ENCODE measurements at places on chromosomes 6 and 20.

GRCh38 chr6:164106345-164106769 lies 691.8 kb downstream of the QKI start:
- no peak for DNase-seq

GRCh38 chr6:34484391-34484790 lies 18.5 kb downstream of the PACSIN1 start:
- DNase-seq = no peak

- DNase-seq = no peak
These were observed 42.5 kb downstream of the CD109 start for GRCh38 chr6:73738367-73739028.

GRCh38 chr6:49555951-49556350 lies 5.5 kb downstream of the C6orf141 start:
- no peak for DNase-seq

DNA sequence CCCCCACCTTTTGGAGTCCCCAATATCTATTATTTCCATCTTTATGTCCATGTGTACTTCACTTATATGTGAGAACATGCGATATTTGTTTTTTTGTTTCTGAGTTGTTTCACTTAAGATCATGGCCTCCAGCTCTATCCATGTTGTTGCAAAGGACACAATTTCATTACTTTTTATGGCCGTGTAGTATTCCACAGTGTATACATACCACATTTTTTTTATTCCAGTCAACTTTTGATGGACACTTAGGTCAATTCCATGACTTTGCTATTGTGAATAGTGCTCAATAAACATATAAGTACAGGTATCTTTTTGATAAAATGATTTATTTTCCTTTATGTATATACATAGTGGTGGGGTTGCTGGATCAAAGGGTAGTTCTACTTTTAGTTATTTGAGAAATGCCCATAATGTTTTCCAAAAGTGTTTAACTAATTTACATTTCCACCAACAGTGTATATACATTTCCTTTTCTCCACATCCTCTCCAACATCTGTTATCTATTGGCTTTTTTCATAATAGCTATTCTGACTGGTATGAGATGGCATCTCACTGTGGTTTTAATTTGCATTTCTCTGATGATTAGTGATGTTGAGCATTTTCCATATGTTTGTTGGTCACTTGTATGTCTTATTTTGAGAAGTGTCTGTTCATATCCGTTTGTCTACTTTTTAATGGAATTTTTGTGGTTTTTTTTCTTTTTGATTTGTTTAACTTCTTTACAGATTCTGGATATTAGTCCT lies 34.0 kb upstream of the COL10A1 start:
- DNase-seq = no peak

DNA sequence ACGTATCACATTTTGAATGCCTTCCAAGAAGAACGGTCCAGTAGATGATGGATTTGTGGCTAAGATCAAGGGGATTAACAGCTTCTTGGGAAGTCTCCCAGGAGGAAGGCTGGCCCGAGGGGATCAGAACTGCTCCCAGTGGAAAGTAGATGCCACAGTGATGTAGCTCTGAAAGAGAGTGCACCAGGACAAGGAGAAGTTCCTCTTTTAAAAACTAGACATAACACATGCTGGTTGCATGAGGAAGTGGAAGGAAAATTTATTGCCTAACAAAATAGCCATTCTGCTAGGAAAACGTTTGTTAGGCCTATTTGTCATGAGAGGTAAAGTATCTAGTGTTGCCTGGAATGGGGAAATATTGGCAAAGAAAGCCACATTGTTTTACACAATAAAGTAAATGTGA lies 87.8 kb downstream of the CDH26 start:
- no peak for DNase-seq

Data from stimulated activated CD8-positive, alpha-beta memory T cell treated with anti-CD3 and anti-CD28 coated beads, Interleukin-12 subunit alpha, Interleukin-12 subunit beta, amount 100 ng/mL, for 4 hours (primary cell).